Ovary (tissue), 10 donors: ENCODE measurements at places on chromosomes 7 and 10. TPM values are rescaled to one million over a fixed set of nuclear protein-coding genes. Genes with fewer than 3 reads are reported as not detected.

GRCh38 chr10:30671026-30671616 is 41.6 kb upstream of the LYZL2 start:
- DNase-seq = no peak

GRCh38 chr7:154744861-154745258 is 258.1 kb downstream of the PAXIP1 start:
- DNase-seq = no peak

DNA sequence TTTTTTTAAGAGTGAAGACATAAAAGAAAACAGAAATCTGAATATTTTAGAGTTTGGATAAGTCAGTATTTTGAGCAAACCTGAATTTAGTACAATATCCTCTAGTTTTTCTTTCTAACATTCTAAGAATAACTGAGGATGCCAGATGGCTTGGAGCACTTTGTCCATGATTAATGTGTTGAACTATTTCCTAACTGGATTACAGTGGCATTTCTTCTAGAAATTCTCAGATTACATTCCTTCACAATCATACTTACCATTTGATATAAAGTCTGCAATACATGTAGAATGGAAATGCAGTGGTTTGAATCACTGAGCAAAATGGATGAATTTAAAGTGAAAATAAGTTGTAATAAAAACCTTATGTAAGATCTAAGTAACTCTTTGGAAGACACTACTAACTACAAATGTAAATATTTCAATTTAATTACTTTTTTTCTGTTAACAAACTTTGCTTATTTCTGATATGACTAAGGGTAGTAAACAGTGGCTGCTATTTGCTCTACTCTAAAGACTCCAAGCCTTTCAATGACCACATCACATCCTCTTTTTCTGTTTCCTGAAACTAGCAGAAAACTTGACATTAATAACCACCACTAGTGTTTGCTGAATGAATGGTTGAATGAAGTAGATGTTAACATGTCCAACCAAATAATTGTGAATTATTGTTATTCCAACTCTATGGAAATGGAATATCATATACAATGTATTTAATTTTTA is 102.8 kb downstream of the PRKG1 start:
- DNase-seq = no peak

KLLN gene
- total RNA-seq = 0.92 TPM

DGKB gene
- not detected for total RNA-seq
